ENCODE measurements at places on chromosomes 12 and 14.

DNA sequence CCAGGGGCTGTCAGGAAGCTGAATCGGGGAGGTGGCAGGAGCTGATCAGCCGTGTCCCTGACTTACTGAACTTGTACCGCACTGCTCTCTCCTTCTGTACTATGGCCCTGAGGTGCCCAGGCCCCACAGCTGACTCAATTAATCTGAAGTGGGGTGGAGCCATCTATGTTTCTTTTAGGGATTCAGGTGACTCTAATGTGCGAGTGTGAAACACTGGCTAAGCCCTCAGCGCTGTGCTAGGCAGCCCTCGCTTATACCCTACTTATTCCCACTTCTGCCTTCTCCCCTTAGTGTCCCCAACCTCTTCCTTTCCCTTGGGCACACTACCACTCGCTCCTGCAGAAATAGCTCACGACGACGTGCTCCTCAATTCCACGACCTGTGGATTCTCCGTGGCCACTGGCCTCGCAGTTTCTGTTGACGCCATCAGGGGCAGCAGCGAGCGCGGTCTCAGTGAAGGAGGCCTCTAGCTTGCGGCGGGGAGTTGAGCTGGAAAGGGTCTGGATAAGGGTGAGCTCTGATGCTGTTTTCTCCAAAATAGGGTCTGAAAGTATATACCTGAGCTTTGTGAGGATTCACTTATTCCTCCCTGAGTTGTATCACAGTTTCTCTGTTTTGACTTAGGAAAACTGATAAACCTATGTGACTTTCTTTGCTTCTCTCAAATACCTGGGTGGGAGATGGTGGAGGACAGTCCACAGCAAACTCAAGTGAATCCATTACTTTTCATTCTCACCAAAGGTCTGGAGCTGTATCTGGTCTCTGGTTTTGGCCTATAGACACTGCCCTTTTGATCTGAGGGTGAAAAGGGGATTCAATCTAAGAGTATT lies 167.6 kb downstream of the SLC41A2 start:
- DNase-seq = no peak

GRCh38 chr14:94752591-94753436 lies 17.1 kb downstream of the GSC start:
- DNase-seq = no peak

- DNase-seq = no peak
Observed at GRCh38 chr14:52840877-52841276, 49.5 kb upstream of the GNPNAT1 start.

GRCh38 chr14:94773655-94774343 lies 3.9 kb upstream of the GSC start:
- no peak for DNase-seq

GRCh38 chr12:124893792-124894516 lies 20.5 kb downstream of the UBC start:
- DNase-seq = no peak

- no peak for DNase-seq
Observed at GRCh38 chr14:84520711-84521338, 1009.1 kb upstream of the FLRT2 start.

DNA sequence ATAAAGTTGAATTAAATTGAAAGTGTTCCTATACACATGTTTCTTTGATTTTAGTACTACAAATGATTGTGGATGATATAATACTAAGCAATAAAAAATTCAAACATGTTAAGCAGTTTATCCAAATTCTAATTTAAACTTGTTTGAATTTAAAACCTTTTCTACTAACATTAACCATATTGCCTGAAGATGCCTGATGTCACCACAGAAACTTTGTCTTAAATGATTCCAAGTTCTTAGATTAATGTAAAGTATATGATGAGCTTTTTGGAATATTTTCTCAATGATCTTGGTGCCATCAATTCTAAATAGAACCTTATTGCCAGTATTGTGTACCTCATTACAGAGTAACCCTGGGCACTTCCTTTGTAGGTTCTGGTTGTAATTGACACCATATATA lies 259.6 kb downstream of the NAV3 start:
- no peak for DNase-seq

GRCh38 chr12:89679631-89680030 lies 29.0 kb downstream of the ATP2B1 start:
- no peak for DNase-seq

DNA sequence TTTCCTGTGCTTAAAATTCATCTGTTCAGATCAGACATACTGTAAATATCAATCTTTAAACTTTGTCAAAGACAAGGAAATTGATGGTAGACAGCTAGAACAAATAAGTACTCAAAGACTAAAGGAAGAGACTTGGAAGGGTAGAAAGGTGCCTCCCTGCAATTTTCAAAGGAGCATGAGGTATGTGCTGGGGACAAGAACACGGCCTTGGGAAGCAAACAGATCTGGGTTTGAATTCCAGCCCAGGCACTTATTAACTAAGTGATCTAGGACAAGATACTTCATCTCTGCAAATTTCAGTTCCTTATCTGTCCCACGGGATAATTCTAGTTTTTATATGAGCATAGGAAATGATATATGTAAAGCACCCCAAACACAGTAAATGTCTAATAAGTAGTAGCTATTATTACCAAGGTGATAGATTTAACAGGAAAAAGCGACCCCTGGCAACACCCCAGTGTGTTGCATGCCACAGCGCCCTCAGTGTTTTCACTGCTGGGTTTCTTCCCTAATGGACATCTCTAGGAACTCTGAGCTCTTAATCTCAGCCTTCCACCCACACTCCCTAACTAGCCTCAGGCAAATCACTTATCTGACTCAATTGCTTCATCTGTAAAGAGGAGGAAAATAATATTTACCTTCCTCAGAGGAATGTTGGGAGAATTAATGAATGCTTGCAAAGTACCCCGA lies 44.7 kb upstream of the BMP4 start:
- no peak for DNase-seq

DNA sequence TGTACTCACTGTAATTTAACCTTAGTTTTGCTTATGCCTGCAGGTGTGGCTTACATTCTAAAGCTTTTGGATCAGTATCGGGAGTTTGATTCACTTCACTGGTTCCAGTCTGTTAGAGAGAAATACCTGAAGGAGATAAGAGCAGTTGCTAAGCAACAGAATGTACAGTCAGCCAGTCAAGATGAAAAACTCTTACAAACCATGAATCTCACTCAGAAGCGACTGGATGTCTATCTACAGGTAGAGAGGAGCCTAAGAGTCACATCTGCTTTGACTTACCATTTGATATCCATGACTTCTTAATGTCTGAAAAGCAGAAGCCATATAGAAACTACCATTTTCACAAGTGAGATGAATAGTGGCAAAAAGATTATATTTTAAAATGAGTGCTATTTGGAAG lies 56.5 kb downstream of the WASHC4 start:
- DNase-seq = no peak

DNA sequence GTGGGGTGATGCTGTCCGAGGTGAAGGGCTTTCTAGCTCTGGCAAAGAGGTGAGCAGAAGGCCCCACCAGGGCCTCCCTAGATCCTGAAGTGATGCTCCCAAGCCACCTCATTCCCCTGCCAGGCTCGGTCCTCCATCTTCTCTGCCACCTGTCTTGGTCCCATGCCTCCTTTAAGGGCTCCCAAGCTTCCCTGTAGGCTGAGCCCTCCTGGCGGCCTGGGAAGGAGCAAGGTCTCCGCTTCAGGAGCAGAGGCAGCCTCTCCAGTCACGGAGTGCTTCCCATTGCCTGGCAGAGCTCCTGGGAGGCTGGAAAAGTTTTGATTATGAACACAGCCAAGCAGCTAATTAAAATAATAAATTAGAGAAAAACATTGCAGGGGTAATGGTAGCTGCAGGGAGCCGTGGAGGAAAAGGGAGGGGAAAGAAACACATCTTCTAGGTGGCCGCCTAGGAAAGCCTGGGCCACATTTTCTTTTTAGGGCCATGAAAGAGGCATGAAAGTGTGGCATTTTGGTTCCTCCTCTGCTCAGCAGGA lies 160.0 kb upstream of the PRMT8 start:
- no peak for DNase-seq

DNA sequence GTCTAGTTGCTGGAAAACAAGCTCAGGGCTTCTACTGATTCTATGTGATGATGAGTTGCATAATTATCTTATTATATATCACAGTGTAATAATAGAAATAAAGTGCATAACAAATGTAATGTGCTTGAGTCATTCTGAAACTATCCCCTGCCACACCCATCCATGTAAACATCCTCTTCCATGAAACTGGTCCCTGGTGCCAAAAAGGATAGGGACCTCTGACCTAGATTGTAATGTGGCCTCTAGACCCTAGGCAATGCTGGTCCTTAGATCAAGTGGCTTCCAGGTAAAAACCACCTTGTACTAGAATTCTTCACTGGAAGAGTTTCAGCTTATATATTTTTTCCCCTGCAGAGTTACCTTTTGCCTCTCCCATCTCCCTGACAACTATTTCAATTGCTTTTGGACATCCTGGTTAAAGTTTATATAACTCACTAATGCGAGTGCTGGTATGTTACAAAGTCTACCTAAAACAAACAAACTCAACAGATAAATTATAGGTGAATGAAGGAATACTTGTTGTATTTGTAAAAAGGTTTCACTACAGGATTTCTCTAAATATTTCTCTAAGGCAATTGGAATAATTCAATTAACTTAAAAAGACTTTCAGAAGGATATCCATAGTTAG lies 462.5 kb downstream of the NAV3 start:
- no peak for DNase-seq

Measured in cerebellum (tissue), 4 donors.